ENCODE measurements at places on chromosomes 3 and 15.

- no peak for DNase-seq
Measured at GRCh38 chr3:34783876-34784275, 855.4 kb upstream of the ARPP21 start.

GRCh38 chr3:5504135-5504534 lies 316.6 kb downstream of the EDEM1 start:
- DNase-seq: no peak

DNA sequence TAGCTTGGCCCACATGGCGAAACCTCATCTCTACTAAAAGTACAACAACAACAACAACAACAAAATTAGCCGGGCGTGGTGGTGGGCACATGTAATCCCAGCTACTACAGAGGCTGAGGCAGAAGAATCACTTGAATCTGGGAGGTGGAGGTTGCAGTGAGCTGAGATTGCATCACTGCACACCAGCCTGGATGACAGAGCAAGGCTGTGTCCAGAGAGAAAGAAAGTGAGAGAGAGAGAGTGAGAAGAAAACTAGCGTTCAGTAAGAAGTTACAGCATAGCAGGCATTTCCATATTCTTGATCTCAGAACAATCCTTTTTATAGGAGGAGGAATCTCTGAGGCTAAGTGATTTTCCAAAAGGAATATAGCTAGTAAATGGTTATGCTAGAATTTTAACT lies 1076.1 kb downstream of the AGBL1 start:
- DNase-seq: no peak

- no peak for DNase-seq
Measured at GRCh38 chr3:162302983-162303624, 806.5 kb downstream of the OTOL1 start.

DNA sequence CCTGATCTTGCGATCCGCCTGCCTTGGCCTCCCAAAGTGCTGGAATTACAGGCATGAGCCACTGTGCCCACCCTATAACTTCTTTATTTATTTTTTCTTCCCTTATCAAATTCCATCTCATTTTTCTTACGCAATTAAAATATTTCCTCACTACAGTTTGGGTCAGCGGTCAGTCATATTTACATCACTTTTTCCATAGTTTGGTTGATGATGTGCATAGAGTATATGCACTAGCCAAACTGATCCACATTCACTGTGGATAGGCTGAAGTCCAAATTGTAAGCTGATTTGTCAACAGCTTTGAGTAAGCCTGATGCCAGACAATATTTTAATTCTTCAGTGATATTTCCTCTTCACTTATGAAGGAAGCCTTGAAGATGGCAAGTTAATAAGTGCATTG lies 256.3 kb downstream of the TIGIT start:
- DNase-seq: no peak

GRCh38 chr15:95590533-95591044 lies 739.9 kb upstream of the NR2F2 start:
- no peak for DNase-seq

GRCh38 chr15:57684491-57685151 lies 21.9 kb upstream of the POLR2M start:
- no peak for DNase-seq

DNA sequence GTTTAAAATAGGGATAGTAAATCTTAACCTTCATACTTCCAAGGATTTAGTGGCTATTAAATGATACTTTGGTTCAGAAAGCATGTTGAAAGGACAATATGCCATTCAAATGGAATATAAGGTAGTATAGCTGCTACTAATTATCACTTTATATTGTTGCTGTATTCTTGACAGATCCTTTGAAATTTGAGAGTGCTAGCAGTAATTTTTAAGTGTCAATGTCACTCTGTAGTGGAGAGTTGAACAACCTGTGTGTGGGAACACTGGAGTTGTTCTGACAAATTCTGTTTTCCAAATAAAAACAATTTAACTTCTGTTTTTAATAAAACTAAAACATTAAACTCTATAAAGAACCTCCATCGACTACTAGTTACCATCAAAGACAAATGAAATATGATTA lies 565.7 kb downstream of the FGF12 start:
- DNase-seq: no peak

DNA sequence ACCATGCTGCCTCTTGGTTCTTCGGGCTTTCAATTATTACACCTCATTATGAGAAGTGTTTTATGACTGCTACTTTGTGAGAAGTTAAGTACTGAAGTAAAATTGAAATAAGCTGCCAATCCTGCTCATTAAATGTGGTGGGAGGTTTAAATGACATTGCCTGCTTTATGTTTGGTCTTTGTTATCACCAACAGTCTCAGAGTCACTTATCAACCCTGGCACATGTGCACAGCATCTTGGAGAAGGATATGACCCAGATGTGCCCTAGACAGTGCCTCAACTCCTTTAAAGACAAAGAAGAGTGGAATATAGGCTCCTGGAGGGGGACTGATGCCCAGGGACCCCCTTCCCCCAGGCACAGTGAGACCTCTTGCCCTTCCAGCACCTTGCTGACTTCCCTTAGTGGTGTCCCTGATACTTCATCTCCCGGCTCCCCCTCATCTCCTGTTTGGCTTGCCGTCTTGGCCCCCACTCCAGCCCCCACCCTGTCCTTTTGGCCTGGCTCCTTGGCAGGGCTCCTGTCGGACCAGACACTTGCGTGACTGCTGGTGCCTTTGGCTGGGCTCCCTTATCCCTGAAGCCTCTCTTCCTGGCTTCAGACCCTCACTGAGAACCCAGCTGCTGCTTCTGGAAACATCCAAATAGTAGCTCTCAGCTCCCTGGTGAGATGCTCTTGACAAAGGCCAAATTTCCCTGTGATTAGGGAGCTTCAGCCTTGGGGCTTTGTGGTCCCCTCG lies 39.8 kb downstream of the ARHGAP31 start:
- DNase-seq: no peak

DNA sequence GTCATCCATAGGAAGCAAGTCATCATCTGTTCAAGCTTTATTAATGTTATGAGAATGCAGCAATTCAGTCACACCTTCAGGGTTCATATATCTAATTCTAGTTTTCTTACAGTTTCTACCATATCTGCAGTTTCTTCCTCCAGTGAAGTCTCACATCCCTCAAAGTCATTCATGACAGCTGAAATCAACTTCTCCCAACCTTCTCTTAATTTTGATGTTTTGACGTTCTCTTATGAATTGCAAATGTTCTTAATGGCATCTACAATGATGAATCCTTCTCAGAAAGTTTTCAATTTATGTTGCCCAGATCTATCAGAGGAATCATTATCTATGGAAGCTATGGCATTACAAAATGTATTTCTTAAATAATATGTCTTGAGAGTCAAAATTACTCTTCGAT lies 210.4 kb upstream of the ZBTB20 start:
- DNase-seq: no peak

DNA sequence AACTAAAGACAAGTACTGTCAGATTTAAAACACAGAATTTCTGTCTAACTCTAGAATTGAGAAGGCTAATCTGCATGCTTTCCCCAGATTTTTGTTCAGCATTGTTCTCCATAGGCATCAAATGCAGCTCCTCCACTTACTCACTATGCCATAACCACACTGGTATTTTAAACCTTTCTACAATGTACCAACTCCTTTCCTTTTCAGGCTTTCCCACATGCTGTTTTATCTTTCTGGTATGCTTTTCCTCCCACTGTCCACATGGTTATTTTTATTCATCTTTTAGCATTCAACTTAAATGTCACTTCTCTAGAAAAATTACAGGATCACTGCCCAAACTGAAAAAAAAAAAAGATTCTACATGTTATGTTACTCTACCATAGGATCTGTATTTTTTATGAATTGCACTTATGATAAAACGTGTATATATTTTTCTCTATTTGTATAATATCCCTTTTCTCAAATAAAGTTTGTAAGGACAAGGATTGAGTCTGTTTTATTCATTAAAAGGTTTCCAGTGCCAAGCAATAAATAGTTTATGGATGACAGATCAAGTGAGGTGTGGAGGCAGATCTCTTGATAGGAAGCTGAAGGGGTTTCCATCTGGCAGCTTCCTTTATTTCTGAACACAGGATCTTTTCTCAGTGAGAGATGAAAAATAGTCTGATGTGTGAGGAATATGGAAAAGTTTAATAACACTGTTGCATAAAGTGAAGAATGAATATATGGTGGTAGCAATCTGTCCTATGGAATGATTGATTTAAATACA lies 1064.5 kb downstream of the ZPLD1 start:
- DNase-seq: no peak

- DNase-seq: no peak
Measured at GRCh38 chr3:48367201-48367600, 4.8 kb upstream of the FBXW12 start.

- no peak for DNase-seq
Measured at GRCh38 chr15:57327985-57328471, 48.3 kb upstream of the CGNL1 start.

DNA sequence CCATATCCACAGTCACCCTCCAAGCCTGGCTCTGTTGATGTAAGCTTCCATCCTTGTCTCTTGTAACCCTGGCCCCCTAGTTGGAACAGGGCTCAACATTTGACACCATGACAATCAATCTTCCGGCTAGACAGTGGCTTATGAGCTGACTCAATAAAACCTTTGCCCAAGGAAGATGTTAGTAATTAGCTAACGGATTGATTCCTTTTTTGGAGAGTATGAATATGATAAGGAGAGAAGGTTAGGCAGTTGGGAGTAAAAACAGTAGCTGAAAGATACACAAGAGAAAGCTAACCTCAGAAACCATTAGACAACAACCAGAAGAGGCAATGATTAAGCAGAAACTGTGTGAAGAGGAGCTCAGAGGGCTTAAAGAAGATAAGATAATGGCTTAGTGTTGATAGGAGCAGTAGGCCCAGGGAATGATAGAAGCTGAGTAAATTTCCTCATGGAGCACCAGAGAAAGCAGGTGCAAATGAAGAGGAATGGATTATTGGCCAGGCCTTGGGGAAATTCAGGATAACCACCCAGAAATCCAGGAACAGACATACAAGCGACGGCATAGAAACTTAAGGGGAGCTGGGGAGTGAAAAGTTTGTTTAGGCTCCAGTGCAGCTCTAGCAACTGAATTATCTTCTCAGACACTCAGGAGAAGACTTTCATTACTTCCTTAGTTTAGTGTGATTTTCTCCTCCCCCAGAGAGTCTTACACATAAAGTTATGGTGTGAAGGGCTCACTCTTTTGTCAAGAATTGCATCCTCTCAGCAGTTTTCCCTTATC lies 7.8 kb upstream of the RFX7 start:
- DNase-seq: no peak

DNA sequence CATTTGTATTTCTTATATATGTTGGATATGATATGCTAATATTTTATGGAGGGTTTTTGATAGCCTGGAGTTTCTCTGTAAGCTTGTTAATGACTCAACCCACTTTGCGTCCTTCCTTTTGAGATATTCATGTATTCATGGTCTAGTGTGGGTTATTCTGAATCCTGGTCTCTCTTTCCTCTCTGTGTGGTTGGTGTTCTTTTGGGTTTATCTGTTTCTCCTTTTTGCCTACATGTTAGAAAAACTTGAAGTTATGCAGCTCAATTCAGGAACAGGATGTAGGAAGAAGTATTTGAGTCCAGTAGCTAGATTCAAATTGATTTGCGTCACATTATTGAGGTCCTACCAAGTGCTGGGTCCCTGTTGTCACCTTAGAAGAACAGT lies 28.1 kb downstream of the CMTM7 start:
- no peak for DNase-seq

DNA sequence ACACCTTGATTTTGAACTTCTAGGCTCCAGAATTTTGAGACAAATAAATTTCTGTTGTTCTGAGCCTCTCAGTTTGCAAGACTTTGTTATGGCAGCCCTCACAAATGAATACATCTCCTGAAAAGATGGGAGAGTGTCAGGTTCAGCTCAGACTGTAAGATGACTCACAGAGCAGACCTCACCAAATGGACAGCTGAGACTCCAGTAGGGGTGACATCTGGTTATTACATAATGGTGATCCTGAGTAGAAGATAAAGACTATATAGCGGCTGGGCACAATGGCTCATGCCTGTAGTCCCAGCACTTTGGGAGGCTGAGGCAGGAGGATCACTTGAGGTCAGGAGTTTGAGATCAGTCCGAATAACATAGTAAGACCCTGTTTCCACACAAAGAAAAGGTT lies 26.2 kb upstream of the MTMR14 start:
- no peak for DNase-seq

Data from activated CD4-positive, alpha-beta T cell treated with anti-CD3 and anti-CD28 coated beads, Interleukin-2, amount 50 U/mL, for 4 hours (primary cell).